Suprapubic skin (tissue), 4 donors: ENCODE measurements at places on chromosomes 12 and 14.

- no peak for DNase-seq
Measured at GRCh38 chr12:95908573-95908972, 33.8 kb downstream of the CCDC38 start.

DNA sequence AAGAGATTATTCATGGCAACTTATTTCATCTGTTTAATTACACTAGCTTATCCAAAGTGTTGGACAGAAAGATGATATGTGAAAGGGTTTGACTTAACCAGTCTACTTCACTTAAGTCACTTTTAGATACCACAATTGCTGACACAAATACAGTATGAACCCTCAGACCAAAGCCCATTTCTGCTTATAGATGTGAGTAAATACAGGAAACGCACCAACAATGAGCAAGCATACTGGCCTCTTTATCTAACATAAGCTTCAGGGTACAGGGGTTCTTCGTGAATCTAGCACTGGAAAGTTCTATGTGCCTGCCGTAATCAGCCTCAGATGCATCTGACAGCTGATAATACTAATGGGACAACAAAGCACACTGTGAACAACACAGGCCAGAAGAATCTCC, 209.6 kb downstream of the MED13L start:
- no peak for DNase-seq

DNA sequence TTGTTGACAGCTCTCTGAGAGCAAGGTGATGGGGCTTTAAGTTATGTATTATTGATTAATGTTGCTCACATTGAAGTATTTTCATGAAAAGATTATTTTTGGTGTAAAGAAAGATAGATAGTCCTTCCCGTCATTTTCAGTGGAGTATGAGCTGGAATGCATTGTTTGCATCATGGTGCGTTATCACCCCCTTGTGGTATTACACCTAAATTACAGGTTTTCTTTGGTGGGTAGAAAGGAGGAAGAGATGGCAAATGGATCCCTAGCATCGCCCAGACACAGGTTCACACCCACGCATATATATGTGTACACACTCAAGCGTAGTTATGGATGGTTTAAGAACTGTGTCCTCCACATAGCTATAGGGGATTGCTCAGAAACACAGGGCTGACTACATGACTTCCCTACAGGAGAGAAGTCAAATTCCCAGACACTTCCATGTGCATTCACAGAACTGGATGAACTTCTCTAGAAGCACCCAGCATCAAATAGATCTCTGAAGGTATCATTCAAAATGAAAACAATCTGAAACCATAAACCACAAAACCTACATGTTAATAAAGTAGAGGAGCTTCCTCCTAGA, 14.4 kb upstream of the SERPINA10 start:
- no peak for DNase-seq

GRCh38 chr12:22459838-22460490, 84.4 kb downstream of the C2CD5 start:
- no peak for DNase-seq

DNA sequence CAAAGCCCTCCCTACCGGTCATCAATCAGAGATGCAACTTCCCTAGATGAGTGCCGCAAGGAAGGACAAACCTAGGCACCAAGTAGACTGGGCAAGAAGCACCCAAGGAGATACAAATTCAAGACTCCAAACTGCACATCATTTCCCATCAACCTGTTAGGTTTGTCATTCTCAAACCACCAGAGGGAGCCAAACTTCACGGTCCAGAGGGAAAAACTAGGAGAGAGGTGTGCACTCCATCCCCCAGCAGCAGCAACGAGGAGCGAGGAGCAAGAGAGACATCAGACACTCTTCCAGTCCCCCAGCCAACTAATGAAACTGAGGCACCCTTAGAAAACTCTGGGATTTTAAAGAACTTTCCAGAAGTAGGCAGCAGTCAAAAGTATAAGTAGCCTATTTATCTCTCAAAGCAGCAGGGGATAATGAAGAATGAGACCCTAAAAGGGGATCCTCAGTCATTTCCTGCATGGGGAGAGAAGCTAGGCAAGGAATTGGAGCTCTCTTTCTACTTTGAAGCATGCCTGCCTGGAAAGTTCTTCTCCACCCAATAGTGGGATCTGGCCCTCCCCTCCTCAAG, 37.0 kb upstream of the NT5DC3 start:
- no peak for DNase-seq
